ENCODE measurements at places on chromosomes 13 and 19.

- no peak for DNase-seq
Measured at GRCh38 chr13:33280923-33281322, 4.6 kb downstream of the STARD13 start.

DNA sequence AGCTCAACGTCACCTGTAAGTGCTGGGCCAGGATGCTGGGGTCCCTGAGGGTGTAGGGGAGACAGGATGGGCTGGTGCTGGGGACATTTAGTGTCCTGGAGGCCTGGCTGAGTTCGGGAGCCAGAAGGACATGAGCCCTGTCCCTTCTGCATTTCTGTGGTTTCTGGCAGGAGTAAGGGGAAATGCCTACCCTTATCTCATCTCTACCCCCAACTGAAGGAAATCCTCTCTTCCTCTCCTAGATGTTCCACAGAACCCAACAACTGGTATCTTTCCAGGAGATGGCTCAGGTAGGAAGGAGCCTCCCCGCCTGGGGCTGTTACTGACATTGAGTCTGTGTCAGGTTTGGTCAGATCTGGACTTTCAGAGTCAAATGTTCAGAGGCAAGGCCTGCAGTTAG lies 1.2 kb downstream of the CD33 start:
- no peak for DNase-seq

DNA sequence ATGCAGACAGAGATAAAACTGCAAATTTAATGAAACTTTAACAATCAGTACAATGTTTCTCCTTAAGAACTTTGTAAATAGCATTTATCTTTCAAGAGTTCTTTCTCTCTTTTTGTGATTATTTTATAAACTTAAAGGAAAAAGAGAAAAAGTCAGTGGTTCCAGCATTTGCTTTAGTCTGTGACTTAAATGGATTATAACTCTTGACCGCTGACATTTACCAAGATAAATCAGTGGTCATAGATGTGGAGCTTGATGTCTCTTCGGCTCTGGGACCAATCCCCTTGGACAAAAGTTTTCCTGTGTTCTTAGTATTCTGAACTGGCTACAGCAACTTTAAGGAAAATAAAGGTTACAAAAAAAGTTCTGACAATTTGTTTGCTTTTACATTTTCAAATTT lies 162.6 kb downstream of the TM9SF2 start:
- no peak for DNase-seq

- no peak for DNase-seq
Measured at GRCh38 chr19:29088761-29089160, 124.2 kb downstream of the UQCRFS1 start.

GRCh38 chr19:8973501-8974091 lies 36.6 kb downstream of the MUC16 start:
- no peak for DNase-seq

- no peak for DNase-seq
Measured at GRCh38 chr19:12453495-12453894, 12.7 kb upstream of the ZNF443 start.

DNA sequence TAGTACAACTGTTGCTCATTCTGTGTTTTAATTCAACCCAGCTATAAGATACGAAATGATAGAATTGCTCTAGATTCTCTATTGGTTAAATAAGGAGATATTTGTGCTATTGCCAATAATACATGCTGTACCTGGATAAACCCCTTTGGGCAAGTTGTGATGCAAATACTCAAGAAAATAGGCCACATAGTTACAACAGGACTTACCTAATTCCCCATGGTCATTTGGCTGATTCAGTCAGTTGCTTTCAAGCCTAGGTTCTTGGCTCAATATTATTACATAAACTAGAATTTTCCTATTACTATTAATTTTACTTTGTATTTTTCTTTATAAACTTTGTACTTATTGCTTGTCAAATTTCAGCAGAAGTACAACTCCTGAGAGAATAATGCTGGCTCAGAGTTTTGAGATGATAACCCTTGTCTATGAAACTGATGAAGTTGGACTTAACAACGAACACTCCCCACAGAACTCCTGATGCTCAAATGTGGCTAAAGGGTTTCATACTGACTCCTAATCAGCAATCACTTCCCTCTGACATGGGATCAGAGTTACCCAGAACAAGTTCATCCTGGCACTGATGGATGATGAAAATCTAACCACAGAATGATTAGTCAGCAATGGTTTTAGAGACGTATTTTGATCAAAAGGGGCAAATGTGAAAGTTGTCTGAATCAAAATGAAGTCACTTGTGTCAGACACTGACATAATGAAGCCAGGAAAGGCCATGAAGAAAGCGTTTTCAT lies 221.1 kb downstream of the ITGBL1 start:
- DNase-seq, result no peak

DNA sequence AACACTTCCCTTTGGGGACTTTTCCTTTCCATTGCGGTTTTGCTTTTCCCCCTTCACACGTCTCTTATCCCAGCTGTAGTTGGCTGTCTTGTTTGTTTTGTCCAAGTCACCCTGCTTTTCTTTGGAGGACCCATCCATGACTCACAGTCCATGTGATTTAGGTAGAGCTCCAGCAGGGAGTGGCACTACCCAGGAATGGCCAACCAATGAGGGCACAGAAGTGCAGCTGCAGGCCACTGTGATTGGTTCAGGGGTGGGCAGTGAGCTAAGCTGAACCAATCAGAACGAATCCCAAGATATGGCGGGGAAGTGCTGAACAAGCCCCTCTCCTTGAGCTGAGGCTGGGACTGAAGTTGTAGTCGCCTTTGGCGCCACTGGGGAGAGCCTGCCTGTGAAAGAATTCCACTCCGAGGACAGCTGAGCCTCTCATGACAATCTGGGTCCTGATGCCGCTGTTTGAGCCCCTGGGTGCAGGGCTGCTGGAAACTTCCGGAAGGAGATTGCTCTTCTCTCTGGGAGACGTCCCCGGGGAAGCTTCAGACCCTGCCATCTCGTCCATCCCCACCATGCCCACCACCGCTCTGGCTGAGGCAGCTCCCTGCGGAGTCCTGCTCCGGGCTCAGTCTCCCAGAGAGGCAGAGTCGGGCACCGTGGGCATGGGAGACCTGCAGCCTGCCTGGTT lies 62.9 kb upstream of the URI1 start:
- DNase-seq, result no peak

- DNase-seq, result no peak
Measured at GRCh38 chr19:17220207-17220758, 5.1 kb downstream of the USE1 start.

DNA sequence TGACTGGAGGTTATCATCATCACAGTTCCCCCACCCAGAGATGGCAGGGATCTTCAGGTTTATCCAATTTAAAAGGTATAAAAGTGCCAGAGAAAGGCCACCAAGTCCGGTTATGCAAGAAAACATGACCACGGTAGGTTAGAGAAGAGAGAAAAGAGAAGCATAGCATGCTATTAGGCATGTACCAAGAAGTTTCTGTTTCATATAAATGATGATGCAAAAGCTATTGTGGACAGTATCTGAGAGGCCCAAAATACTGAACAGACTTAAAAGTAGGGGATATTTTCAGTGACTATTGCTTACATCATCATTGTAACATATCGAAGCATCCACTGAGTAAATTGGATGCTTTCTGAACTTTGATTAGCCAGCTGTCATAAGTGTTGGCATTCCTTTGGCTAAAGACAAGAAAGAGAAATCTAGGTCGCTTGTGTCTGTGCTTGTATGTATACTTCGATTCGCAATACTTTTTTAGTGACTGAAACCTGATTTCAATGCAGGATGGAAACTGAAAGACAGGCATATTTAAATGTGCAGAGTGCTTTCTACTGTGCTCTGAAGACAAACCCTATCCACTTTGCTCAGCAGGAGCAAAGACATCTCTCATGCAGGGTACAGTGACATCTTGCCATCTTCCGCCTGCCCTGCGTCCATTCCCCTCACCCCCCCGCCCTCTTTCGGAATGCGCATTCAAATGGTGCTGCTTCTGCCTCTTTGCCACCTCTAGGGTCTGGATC lies 180.3 kb downstream of the SHISA2 start:
- no peak for DNase-seq

GRCh38 chr13:21673789-21674489 lies 3.1 kb downstream of the FGF9 start:
- DNase-seq, result no peak

DNA sequence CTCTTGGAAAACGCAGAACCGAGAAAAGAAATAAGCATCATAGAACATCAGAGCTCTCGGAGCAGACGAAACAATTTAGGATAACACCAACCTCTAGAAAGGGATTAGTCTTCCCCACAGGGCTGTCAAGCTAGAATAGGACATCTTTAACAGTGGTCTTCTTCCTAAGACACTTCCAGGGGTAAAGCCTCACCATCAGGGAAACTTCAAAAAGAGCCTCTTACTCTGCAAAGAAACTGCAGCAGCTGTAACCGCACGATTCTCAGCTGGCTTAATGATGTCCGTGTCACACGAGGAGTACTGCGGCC lies 642 bp downstream of the ZNF571 start:
- no peak for DNase-seq

- DNase-seq, result no peak
Measured at GRCh38 chr19:35760711-35761349, 2.9 kb downstream of the PROSER3 start.

DNA sequence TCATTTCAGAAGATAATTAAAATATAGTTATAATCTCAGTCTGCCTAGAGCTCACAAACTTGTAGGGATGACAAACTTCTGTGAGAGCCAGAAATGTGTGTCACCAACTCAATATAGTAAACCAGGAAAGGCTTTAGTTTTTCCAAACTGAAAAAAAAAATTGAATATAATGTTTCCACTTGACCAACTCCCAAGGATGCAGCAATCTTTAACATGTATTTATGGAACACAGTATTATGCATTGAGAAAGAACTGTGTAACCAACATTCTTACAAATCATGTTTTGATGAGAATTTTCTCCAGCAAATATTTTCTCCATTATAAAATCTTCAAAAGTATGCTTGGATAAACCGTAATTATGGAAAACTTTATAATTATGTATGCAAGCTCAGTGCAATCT lies 50.1 kb upstream of the KLF12 start:
- DNase-seq, result no peak

DNA sequence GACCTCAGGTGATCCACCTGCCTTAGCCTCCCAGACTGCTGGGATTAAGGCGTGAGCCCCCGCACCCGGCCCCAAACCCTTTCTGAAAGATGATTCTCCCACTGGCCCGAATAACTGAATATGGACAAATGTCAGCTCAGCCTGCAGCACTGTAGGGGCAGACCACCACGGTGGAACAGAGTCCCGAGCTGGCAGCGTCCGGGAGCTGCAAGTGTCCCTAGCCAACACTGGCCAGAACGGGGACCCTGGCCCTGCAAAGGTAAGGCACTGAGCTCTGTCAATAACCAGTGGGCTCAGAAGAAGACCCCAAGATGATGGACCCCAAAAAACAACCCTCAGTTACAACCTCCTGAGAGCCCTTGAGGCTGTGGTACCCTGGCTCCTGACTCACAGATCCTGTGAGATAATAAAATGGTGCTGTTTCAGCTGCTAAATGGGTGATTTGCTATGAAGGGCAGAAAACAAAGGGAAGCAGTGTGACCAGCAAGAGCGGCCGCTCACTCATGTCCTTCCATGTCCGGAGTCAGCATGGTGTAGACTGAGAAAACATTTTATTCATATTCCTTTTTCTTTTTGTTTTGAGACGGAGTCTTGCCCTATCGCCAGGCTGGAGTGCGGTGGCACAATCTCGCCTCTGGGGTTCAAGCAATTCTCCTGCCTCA lies 1.6 kb downstream of the LSM7 start:
- no peak for DNase-seq

DNA sequence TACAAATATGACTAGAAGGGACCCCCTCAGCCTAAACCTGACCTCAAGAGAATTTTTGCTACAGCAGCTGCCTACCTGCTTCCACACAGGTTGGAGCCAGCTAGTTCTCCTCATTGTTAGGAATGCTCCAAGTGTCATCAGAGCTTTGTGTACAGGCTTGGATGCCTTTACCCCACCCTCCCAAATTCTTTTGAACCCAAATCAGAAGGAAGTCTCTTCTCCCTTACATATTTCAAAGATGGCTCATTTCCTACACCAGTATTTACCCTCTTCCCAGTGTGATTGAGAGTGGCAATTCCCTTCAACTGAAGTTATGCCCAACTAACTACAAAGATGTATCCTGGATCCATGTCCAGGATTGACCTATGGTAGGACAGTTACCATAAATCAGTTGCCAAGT lies 323.2 kb downstream of the OXGR1 start:
- DNase-seq, result no peak

DNA sequence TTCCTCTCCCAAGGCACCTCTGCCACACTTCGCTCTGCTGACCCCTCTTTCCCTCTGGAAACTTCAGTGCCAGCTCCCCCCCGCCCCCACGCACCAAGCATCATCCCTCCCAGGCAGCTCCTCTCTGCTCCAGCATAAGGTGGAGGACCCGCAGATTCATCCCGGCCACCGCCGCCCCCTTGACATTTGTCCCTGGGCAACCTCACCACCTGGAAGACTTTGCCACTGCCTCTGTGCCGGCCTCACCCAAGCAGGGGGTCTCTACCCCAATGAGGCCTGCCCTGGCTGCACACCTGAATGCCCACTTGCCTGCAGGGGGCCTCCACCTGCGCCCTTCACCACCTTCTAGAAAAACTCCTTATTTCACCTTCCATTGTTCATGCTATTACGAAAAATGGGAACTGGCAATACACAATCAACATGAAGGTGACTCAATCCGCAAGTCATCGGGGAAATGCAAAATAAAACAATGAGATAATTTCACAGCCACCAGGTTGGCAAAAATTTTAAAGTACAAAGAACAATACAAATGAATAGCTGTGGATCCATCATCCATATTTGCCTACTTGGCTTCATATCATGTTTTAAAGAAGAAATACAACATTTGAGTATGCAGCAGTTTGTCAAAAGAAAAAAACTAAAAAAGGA lies 21.9 kb downstream of the CCNE1 start:
- no peak for DNase-seq

GRCh38 chr19:33029746-33030303 lies 34.9 kb downstream of the RHPN2 start:
- DNase-seq, result no peak

- DNase-seq, result no peak
Measured at GRCh38 chr13:26041444-26041843, 10.4 kb downstream of the SHISA2 start.

DNA sequence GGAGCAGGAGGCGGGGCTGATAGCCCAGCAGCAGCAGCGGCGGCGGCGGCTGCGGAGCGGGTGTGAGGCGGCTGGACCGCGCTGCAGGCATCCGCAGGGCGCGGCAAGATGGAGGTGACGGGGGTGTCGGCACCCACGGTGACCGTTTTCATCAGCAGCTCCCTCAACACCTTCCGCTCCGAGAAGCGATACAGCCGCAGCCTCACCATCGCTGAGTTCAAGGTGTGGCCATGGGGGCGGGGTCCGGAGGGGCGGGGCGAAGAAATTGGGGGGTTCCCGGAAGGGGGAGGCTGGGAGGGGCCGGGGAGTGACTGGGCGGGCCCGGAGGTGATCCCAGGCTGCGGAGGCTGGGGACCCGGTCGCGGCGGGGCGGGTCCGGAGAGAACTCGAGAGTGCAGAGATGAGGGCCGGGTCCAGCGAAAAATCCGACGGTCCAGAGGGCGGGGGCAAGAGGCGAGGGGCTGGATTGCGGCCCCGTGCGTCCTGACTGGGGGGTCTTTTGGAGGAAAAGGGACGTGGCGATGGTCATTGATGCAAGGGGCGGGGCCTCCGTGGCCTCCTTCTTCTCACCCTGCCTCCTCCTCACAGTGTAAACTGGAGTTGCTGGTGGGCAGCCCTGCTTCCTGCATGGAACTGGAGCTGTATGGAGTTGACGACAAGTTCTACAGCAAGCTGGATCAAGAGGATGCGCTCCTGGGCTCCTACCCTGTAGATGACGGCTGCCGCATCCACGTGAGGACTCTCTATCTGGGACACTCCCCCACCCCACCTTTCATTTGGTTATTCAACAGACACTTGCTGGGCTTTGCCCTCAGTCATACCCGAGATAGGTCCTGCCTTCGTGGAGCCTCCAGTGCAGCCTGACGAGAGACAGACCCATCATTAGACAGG lies at the start of gene TBCB:
Gene TBCB (plus strand): TSS at position 16 of the 891 bp plus-strand sequence. CDS start 93 bp downstream, at position 109.
- peak; percentile 88 for DNase-seq

Data from CD8-positive, alpha-beta T cell (primary cell).